Stimulated activated CD8-positive, alpha-beta memory T cell treated with anti-CD3 and anti-CD28 coated beads, Interleukin-4, amount 100 ng/mL, for 1 hour (primary cell): ENCODE measurements at places on chromosomes 1 and 21.

- DNase-seq: no peak
Observed at GRCh38 chr1:216758161-216758560, 34.9 kb upstream of the ESRRG start.

DNA sequence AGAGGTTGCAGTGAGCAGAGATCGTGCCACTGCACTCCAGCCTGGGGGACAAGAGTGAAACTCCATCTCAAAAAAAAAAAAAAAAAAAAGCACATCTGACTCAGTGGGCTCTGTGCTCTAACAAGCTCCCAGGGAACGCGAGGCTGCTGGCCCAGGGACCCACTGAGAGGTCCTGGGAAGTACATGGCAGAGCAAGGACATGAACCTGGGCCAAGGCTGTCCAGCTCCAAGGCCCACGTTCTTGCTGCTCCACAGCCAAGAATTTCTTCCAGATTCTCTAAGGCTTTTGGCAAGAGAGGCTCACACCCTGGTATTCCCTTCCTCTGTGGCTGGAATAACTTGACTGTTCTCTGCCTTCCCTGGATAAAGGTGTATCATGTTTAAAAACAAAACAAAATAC, 15.4 kb upstream of the AGTRAP start:
- DNase-seq: no peak

DNA sequence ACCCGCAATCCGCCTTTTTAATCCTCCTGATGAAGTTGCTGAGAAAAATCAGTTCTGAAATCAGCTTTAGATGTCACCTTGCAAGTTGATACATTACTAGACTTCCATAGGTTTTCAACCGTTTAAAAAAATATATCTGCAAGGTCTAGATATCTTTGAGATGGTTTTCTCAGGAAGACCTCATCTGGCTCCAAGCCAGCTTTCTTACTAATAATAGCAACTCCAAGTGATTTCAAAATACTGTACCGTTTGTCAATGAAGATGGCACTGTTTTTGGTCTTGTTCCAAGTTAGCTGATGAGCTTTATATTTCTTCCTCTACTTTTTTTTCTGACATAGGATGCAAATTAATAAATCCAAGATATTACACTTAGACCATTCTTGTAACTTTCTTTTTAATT, 40.3 kb downstream of the LRRC8C start:
- no peak for DNase-seq

DNA sequence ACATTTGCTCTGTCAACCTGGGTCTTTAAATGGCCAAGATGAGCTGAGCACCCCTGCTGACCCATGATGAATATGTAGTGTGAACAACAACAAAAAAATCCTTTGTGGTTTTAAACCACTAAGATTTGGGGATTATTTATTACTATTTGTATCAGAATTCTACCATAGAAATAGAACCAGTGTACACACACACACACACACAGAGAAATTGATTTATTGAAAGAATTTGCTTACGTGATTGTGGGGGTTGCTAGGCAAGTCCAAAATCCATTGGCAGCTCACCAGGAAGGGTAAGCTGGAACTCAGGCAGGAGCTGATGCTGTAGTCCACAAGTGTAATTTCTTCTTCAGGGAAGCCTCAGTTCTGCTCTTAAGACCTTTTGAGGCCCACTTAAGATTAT, 82.5 kb upstream of the MAP1LC3C start:
- no peak for DNase-seq

- no peak for DNase-seq
Observed at GRCh38 chr1:10759413-10760200, 36.8 kb downstream of the CASZ1 start.

GRCh38 chr1:165356876-165357275, 361 bp upstream of the LMX1A start:
- no peak for DNase-seq

DNA sequence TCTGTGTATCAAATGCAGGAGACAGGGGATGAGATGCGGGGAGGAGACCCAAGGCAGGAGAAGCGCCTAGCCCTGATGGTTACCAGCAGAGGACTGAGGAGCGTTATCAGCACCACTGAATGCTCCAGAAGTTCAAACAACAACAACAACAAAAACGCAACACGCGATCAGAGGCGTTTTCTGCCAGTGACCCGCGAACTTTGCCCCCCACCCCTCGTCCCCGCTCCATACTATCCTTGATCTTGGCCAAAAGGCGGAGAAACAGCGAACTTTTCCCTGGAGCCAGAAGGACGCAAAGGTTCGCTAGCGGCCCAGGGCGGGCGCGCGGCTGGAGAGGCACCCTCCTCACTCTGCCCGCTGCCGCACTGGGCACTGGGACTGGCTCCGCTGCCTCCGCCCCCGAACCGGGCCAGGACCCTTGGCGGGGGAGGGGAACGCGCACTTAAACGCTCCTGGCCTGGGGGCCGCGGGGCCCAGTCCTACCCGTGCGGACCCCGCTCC, 699 bp downstream of the ECHDC2 start:
- no peak for DNase-seq

DNA sequence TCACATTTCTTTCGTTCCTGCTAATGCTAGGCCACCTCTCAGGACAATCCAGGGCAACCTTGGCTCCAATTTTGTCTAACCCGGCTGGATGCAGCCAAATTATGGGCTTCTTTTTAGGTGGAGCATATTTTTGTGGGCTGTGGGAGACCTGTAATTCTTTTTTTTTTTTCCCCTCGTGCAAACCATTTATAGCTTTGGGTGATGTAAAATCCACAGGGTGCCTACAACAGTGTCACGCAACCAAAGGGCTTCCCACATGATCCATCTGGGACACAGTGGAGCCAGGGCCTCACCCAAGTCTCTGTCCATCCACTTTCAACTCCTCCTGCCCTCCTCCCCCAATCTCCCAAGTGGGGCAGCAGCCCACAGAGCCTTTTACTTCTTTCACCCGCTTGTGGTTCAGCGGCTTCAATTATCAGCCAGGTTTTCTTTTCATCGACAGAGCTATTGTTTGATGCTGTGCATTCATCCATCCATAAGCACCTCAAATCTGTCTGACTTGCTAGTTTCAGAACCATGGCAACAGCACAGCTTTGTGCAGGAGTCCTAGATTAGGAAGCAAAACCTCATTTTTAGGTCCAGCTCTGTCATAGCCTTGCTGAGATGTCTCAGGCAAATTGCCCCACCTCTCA, 10.0 kb upstream of the OVAAL start:
- no peak for DNase-seq

GRCh38 chr1:84712276-84712874, 22.1 kb upstream of the SSX2IP start:
- no peak for DNase-seq

- DNase-seq: no peak
Observed at GRCh38 chr1:48254254-48254653, 31.7 kb downstream of the SLC5A9 start.

- no peak for DNase-seq
Observed at GRCh38 chr1:117631359-117632160, 25.7 kb downstream of the TENT5C start.

GRCh38 chr1:178407655-178408054, 89.1 kb downstream of the CLEC20A start:
- DNase-seq: no peak

DNA sequence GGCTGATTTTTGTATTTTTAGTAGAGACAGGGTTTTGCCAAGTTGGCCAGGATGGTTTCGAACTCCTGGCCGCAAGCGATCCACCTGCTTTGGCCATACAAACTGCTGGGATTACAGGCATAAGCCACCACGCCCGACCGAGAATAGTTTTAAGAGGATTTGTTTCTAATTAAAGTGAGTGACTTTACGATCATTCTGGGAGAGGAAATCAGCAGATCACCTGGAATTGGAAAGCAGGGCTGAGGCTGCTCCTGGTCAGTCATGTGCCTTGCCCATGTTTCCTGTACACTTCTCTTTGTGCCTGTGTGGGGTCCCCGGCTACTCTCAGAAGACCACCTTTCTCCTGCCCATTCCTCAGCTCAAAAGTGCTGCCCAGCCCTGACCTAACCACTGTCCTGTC, 33.9 kb downstream of the ZBTB8B start:
- no peak for DNase-seq

DNA sequence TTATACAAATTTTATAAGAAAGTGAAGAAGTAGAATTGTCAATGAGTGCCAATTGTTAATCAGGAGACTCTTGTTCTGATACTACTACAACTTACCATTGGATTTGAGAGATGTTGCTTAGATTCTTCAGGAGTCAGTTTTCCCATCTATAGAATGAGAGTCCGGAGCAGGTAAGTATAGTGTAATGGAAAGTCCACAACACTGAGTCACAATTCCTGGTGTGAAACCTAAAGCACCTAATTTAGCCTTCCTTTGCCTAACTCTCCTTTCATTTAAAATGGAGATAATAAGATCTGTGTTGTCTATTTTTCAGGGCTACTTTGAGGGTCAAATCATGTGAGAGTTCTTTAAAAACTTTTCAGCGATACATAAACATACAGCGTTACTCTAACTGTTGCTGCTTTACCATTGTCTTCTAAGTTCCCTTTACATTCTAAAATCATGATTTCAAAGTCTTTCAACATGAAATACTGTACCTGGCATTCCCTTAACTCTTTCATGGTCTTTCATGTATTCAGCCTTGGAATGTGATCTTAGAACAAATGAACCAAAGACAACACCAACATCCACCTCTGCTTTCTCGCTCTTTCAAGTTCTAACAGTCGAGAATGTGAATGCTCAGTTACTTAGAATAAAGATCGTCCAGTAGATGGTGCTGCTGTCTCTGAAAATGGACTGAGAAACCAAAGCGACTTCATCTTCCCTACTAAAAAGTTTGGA, 90.9 kb downstream of the SLC30A10 start:
- DNase-seq: no peak

GRCh38 chr1:51512606-51513005, 6.5 kb downstream of the EPS15 start:
- DNase-seq: no peak

GRCh38 chr1:906600-907420, 16.9 kb upstream of the SAMD11 start:
- DNase-seq: no peak

DNA sequence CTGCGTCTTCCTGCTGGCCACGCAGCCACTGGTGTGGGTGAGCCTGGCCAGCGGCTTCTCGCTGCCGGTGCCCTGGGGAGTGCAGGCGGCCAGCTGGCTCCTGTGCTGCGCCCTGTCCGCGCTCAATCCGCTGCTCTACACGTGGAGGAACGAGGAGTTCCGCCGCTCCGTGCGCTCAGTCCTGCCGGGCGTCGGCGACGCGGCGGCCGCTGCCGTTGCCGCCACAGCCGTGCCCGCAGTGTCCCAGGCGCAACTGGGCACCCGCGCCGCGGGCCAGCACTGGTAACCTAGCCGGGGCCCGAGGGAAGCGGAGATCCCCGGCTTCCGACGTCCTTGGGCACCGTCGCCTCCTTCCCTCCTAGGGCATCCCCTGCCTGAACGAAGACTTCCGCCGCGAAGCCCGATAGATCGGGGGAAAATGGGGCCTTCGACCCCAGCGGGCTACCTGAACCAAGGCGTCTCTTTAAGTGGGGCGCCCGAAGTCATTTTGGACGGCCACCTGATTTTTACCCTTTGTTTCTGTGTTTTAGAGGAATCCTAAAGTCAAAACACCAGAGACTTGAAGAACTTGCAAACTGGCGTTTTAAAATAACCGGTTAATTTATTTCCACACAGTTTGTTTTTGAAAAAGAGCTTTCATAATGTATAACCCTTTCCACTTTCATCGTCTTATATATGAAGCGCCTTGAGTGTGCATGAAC, 2.0 kb downstream of the GPR88 start:
- no peak for DNase-seq

DNA sequence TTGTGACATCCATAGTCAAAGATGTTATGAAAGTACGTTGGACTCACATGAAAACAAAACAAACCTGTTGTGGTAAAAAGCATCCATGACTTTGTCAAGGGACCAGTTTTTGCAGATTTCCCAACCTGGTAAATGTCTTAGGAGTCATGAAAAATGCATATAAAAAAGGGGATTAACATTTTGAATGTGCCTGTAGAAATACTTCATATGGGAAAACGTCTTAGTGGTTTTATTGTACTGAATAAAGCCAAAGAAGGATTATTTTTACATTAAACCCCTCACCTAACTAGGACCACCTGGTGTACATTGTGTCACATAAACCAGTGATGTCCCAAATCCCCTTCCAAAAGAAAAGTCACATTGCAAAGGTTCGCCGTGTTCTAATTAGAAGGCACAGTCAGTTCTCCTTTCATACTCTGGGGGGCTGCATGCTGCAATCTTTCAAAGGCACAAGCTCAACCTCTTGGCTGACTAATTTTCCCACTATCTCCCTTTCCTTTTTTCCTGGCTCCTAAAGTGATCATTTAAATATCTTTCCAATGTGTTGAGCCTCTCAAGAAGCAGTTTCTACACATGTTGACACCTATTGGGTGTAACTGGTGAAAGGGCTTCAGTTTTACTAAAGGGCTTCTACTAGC, 119.8 kb upstream of the SPAG17 start:
- DNase-seq: no peak

GRCh38 chr1:229643996-229644745, 18.1 kb downstream of the URB2 start:
- DNase-seq: no peak

DNA sequence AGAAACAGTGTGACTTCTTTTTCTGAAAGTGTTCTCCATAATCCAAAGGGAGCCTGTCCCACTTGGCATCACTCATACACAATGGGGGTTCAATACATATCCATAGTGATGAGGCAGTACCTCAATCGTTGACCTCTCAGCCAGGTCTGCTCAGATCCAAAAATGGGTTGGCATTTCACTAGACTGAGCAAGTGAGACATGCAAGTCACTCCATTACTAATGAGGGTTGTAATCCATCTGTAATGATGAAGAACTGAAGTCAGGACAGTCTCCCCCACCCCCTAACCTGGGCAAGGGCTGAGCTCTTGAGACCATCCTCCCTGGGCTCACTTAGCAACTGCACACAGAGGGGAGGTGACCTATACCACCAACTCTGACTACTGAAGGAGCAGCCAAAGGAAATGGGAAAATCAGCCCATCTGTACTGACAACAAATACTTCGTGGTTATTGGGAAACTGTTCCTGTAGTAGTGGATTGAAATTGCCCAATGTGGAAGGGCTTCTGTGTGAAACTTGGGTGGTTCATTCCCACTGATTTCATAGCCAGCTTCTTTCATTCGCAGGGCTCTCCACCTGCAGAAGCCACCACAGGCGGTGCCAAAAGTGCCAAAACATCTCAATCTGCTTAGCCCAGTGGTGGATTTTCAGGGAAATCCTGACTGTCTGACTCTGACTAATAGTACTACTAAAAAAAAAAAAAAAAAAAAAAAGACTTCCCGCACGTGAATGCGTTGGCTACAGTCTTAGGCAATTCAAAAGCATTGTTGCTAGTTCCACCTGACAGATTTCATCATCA, 5.0 kb downstream of the NGF start:
- DNase-seq: no peak

GRCh38 chr1:161998811-161999210, 24.9 kb downstream of the OLFML2B start:
- no peak for DNase-seq
